ENCODE measurements at places on chromosomes 6 and 20. TPM values are rescaled to one million over a fixed set of nuclear protein-coding genes. Genes with fewer than 3 reads are reported as not detected.

Gene PTCHD4
- not detected for polyA plus RNA-seq

DNA sequence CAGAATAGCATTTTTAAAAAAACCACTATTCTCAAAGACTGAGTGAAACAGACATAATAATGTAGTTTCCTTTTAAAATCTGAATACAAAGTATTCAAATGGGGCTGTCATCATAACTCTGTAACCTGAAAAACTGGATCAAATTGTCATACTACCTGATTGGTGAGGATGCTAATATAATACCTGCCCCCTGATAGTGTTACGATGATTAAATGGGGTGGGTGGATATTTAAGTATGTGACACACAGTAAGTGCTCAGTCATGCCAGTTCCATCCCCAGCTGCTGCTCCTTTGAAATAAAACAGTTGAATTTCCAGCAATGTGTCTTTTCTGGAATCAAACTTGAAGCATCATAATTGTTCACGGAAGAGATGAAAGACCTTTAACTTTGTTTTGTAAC, 8.9 kb downstream of the HTR1B start:
- no peak for DNase-seq

DNA sequence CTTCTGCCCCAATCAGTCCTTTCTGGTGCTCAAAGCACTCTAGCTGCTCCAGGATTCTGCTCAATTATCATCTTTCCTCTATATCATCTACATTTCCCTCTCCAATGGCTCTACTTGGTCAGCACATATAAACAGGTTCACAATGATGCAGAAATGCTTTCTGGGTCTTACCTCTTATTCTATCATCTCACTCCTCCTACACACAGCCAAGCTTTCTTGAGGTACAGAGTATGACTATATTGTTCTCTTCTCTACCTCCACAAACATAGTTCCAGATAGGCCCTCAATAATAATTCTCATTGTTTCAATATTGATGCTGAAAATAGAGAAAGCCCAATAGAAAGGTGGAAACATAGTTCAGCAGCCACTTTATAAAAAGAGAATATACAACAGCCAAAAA, 48.2 kb downstream of the HIVEP2 start:
- DNase-seq = no peak

GRCh38 chr20:53831812-53832211, 238.2 kb upstream of the ZNF217 start:
- no peak for DNase-seq

- no peak for DNase-seq
Observed at GRCh38 chr20:57898332-57898731, 188.5 kb upstream of the PMEPA1 start.

- no peak for DNase-seq
Observed at GRCh38 chr6:147166360-147166944, 37.8 kb upstream of the STXBP5 start.

All from CD8-positive, alpha-beta memory T cell (primary cell).